ENCODE measurements at places on chromosomes 7 and 10. TPM values are rescaled to one million over a fixed set of nuclear protein-coding genes. Genes with fewer than 3 reads are reported as not detected.

EIF5AL1 gene
- total RNA-seq: 0.40 TPM

ADAM22 gene
- total RNA-seq: 3.6 TPM

SCRN1 gene
- total RNA-seq: 2.1 TPM

ANXA8L1 gene
- not detected for total RNA-seq

EN2 gene
- total RNA-seq: 0.75 TPM

GIMAP8 gene
- not detected for total RNA-seq

PTEN gene
- 166 TPM for total RNA-seq

DYNC1I1 gene
- not detected for total RNA-seq

FAM13C gene
- total RNA-seq: 0.10 TPM

FBXW4 gene
- 13.1 TPM for total RNA-seq

CHCHD3 gene
- total RNA-seq: 130 TPM

ZNF273 gene
- total RNA-seq: 8.7 TPM

SFRP5 gene
- total RNA-seq: not detected

COL17A1 gene
- total RNA-seq: not detected

TEX47 gene
- total RNA-seq: not detected

VSTM2A gene
- not detected for total RNA-seq

TRPV6 gene
- not detected for total RNA-seq

FAM24B gene
- total RNA-seq: 36.3 TPM

VENTX gene
- not detected for total RNA-seq

LBX1 gene
- 0.12 TPM for total RNA-seq

SKIDA1 gene
- 1.3 TPM for total RNA-seq

PRR15 gene
- not detected for total RNA-seq

NUDT13 gene
- total RNA-seq: 6.3 TPM

ATOH7 gene
- not detected for total RNA-seq

CTNNA3 gene
- 0.23 TPM for total RNA-seq

ZNF32 gene
- 37.2 TPM for total RNA-seq

PDZD7 gene
- total RNA-seq: 0.52 TPM

CH25H gene
- not detected for total RNA-seq

ACADSB gene
- total RNA-seq: 11.3 TPM

LIPK gene
- not detected for total RNA-seq

MCM10 gene
- 9.8 TPM for total RNA-seq

GDF2 gene
- total RNA-seq: not detected

CYP17A1 gene
- not detected for total RNA-seq

SYT15B gene
- 0.07 TPM for total RNA-seq

MTERF1 gene
- 14.7 TPM for total RNA-seq

TRIM73 gene
- total RNA-seq: 1.4 TPM

UPK3B gene
- 0.15 TPM for total RNA-seq

ERLIN1 gene
- 45.7 TPM for total RNA-seq

C10orf105 gene
- total RNA-seq: not detected

SYT15 gene
- total RNA-seq: 0.17 TPM

ARMH3 gene
- 7.9 TPM for total RNA-seq

GPRIN2 gene
- total RNA-seq: not detected

GHRHR gene
- not detected for total RNA-seq

PNLIP gene
- not detected for total RNA-seq

HHEX gene
- total RNA-seq: 21.6 TPM

NCF1 gene
- not detected for total RNA-seq

FRMD4A gene
- 4.2 TPM for total RNA-seq

TCAF2 gene
- 23.0 TPM for total RNA-seq

NPC1L1 gene
- 0.09 TPM for total RNA-seq

CLRN3 gene
- not detected for total RNA-seq

MLXIPL gene
- total RNA-seq: 1.6 TPM

CALD1 gene
- 39.9 TPM for total RNA-seq

MPP7 gene
- 0.38 TPM for total RNA-seq

ING3 gene
- 17.4 TPM for total RNA-seq

TRIM8 gene
- 36.9 TPM for total RNA-seq

LIPJ gene
- not detected for total RNA-seq

MGAM2 gene
- total RNA-seq: not detected

Measured in NCI-H460 (cell line).